ENCODE measurements at places on chromosomes 3 and 15. TPM values are rescaled to one million over a fixed set of nuclear protein-coding genes. Genes with fewer than 3 reads are reported as not detected.

The ABHD6 gene
- 21.7 TPM for total RNA-seq

The ASB14 gene
- total RNA-seq = 0.27 TPM

DNA sequence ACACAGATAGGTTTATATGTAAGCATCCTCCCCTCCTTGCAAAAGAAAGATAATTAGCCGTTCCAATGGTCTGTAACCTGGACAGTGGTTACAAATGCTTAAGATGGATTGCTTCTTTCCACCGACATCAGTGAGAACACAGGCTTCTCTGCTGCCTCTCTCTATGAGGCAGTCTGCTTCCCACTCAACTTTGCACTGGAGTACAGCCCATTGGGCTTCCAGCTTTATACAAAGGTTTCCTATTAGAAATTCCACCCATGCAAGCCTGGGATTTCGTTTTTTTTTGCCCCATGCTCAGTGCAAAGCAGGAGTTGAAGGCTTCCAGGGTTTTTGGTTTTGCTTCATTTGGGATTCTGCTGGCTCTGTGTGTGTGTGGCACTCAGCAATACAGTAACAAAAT is 47.3 kb upstream of the C3orf22 start:
- DNase-seq = no peak

GRCh38 chr15:52143873-52144272 is 31.3 kb upstream of the BCL2L10 start:
- no peak for DNase-seq

DNA sequence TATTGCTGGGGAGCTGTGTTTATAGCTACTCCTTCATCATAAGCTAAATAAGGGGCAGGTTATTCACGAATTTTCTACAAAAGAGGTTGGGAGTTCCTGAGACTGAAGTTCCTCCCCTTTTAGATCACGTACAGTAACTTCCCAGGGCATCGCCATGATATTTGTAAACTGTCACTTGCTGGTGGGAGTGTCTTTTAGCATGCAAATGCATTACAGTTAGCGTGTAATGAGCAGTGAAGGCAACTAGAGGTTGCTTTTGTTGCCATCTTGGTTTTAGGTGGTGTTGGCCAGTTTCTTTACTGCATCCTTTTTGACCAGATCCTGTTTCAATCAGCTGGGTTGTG is 64.4 kb downstream of the IL12A start:
- no peak for DNase-seq

GRCh38 chr15:98714922-98715321 is 66.6 kb downstream of the IGF1R start:
- DNase-seq = no peak

DNA sequence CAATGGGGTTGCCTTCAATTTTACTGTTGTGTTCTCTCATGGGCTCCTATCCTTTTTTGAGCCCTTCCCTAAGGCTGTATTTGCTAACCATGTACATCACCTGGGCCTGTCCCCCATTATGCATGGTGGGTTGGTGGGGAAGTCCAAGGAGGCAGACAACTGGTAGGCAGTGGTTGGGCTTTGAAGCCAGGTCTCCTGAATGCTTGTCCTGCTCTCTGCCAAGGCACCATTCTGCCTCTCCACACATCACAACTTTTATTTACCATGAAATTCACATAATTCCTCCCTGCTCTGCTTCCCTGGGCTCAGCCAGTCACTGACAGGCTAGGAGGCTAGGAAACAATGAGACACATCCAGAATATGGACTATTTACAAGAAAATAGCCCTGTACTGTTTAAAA is 41.0 kb upstream of the COPB2 start:
- DNase-seq = no peak

DNA sequence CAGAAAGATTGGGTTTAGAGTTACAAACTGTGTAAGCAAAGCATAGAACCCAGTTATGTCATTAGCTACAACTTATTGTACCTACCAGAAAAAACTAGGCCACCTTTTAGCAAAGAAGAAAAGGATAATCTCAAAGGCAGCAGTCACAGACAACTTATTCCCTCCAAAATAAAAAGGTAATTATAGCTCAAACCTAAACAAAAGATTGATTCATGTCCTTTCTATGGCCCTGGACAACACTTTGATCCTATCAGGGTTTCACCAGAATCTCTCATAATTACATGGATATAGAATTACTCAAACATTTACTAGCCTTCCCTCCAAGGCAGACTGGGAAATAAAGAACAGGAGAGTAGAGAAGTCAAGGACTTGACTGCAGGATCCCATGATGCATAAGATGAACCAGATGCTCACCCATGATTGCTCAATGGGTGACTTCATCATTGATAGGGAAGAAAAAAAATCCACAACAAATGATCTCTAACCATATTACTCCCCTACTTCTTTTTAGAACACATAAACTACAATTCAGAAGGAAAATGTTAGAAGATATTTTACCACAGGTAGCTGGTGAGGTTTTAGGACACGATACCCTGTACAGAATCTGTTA is 17.4 kb downstream of the DET1 start:
- DNase-seq = no peak

DNA sequence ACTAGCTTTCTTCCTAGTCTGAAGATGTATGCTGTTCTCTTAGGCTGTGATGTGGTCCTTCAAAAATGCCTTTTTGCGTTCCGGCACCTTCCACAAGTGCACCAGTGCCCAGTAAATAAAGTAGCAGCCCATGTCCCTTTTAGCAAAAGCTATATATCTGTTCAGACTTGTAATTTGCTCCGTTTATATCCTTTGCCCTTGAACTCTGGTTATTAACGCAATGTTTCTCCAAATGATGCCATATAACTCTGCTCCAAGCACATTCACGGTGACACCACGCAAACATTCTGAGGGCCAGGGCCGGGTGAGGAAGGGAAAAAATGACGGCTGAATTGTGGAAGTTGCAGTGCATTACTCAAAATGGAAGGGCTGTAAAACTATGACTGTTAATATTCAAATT is 1001.1 kb upstream of the NR2F2 start:
- DNase-seq = no peak

Data from cerebellum (tissue), 4 donors.